ENCODE measurements at places on chromosomes 11 and 22.

GRCh38 chr11:126467046-126467370, 111.5 kb downstream of the ST3GAL4 start:
- DNase-seq = no peak

GRCh38 chr11:77126861-77127234, 1.2 kb upstream of the MYO7A start:
- no peak for DNase-seq

DNA sequence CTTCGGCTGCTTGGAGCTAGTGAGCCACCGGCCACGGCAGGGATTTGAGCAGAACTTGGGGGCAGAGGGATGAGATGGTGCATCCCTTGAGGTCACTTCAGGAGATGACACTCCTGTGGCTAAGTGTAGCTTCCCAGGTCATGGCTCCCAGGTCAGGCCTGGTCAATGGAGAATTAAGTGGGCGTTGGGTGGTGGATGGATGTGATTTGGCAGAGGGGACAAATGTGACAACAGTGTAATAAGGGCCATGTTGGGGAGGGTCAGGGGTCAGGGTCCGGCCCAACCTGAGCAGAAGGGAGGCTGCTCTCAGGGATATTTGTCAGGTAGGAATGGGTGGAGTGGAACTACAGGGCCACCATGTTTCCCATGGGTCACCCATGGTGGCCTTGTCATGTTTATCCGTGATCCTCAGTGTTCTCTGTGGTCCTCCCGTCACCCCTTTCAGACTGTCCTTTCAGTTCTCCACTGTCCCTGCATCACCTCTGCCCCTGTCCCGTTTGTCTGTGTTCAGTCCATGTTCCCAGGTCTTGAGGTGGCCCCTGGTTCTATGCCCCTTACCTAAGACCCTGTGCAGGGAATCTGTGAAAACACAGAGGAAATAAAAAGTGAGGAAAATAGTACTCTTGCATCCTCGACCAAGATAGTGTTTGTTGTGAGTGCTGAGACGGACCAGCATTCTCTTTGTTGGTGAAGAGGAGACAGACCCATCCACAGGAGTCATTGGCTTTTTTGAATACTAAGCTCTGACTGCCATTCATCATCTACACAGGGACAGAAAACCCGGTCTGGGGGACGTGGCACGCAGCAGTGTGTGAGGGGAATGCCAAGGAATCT, 6.1 kb downstream of the SLC25A1 start:
- no peak for DNase-seq

- DNase-seq = no peak
Measured at GRCh38 chr11:105211806-105212554, 72.4 kb upstream of the CARD18 start.

GRCh38 chr22:27836181-27836580, 34.6 kb upstream of the MN1 start:
- no peak for DNase-seq

DNA sequence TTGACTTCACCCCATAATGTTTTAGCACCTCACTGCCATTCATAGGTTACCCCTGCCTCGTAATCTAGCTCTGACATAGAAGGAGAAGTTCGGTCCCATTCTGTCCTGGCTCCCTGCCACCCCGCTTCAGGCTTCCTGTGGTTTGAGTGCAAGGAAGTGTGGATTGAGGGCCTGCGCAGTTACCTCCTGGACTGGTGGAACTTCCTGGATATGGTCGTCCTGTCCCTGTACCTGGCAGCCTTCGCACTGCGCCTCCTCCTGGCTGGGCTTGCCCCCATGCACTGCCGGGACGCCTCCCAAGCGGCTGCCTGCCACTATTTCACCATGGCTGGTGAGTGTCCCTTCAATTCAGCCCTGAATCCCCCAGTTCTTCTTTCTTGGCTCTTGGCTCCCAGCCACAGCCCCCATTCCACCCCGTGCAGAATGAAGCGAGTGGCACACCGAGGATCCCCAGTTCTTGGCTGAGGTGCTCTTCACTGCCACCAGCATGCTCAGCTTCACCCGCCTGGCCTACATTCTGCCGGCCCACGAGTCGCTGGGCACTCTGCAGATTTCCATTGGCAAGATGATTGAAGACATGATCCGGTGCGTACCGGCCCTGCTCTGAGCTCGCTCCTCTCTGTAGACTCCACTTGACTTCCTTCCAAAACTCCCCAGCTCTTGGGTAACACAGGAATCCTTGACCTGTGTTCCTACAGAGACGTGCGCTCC, 15.4 kb downstream of the ART5 start:
- peak; percentile 89 for DNase-seq

- no peak for DNase-seq
Measured at GRCh38 chr11:91869686-91870085, 354.9 kb upstream of the FAT3 start.

DNA sequence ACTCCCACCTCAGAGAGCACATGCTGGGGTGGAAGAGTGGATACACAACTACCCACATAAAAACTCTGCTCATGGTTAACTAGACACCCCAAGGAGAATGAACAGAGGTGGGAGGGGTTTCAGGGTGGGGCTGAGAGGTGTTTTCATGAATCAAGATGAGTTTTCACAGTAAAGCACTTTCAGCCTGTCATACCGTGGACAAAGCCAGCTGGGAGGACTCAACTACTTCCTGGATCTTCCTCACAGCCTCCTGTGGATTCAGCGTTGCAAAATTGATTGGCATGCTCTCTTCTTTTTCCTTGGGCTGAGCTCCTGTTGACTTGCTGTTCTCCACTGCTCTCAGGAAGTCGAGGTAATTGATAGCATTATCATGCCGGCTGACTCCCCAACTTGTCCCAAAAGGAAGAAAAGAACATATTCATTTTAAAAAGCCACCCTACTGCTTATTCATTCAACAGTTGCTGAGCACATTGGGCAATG, 168.5 kb downstream of the MPPED1 start:
- DNase-seq = no peak

GRCh38 chr11:120931057-120931779, 92.7 kb upstream of the TBCEL start:
- no peak for DNase-seq

GRCh38 chr22:19654338-19654987, 59.8 kb upstream of the SEPTIN5 start:
- DNase-seq = no peak

DNA sequence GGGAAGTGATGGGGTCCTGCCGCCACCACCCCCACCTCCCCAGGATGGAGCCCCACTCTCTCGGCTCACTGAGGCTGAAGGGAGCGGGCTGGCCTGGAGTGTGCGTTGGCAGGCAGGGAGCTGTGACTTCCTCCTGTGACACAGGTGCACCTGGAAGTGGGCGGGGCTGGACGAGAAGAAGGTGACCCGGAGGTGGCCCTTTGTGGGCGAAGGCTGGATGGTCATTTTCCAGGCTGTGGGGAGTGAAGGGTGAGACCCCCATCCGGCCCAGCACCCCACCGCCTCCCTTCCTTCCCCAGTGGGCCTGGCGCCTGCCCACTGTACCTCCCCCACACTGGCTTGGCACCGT, 15.3 kb downstream of the IL17REL start:
- DNase-seq = no peak

GRCh38 chr11:62959422-62959980, 25.3 kb downstream of the SLC22A6 start:
- no peak for DNase-seq

- DNase-seq = no peak
Measured at GRCh38 chr11:86625981-86626380, 46.4 kb downstream of the ME3 start.

- DNase-seq = no peak
Measured at GRCh38 chr11:37484298-37484697, 886.3 kb upstream of the RAG2 start.

GRCh38 chr11:23403210-23404185, 543.2 kb upstream of the CCDC179 start:
- no peak for DNase-seq

GRCh38 chr11:114025329-114025907, 34.1 kb upstream of the ZBTB16 start:
- DNase-seq = no peak

- no peak for DNase-seq
Measured at GRCh38 chr22:41915035-41915785, at the start of gene SHISA8. TSS of gene SHISA8 (minus strand) at chr22:41915074. CDS start at chr22:41914667, 407 bp downstream.

- DNase-seq = no peak
Measured at GRCh38 chr11:116837231-116838091, at the start of gene APOA1. TSS of gene APOA1 (minus strand) at chr11:116837622. CDS start at chr11:116837387, 235 bp downstream.

GRCh38 chr22:20787746-20788626, 14.1 kb downstream of the SERPIND1 start:
- DNase-seq = no peak

DNA sequence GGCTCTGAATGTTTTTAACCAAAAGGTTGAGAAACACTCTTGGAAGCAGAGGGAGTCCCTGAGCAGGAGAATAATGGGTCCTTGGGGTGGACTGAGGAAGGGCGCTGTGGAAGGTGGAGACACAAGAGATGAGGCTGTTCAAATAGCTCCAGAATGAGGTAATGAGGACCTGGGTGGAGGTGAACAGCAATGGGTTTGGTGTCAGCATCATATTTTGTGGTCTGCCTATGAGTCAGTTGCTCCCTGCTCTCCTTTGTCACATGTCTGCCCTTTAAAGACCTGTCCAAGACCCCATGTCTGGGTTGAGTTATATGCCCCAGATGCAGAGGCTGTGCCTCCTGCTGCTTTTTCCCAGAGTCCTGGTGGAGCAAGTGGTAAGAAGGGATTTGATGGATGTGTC, 113.6 kb downstream of the BARX2 start:
- DNase-seq = no peak

- DNase-seq = no peak
Measured at GRCh38 chr11:44637487-44637886, 72.0 kb downstream of the CD82 start.

DNA sequence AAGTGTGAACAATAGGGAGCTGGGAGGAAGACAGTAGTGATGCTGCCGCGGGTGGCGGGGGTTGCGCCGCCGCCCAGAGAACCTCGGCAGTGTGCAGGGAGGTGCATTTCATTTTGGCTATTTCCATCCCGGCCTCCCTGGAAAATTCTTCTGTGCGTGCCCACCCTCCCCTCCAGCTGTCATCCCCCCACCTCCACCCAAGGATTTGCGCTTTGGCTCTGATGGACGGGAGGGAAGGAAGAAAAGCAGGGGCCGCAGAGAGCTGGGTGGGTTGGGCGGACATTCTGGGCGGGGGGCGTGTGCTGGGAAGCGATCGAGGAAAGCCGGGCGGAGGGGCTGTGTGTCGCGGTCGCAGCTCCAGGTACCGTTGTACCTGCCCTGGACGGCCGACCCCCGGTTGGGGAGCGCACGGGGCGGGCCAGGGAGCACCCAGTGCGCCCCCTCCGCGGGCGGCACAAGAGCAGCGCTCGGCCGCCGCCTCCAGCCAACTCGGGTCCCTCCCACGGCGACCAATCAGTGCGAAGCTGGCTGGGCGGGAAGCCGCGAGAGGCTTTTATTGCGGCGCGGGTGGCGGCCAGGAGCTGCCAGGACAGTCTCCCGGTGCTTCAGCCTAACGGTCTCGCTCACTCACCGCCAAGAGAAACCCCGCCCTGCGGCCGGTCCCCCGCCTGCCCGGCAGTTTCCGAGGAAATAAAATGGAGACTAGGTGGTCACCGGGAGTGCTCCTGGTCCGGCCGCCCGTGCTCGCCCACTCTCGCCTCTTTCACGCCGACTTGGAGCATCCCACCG, 1.6 kb downstream of the NCAM1 start:
- DNase-seq = no peak

DNA sequence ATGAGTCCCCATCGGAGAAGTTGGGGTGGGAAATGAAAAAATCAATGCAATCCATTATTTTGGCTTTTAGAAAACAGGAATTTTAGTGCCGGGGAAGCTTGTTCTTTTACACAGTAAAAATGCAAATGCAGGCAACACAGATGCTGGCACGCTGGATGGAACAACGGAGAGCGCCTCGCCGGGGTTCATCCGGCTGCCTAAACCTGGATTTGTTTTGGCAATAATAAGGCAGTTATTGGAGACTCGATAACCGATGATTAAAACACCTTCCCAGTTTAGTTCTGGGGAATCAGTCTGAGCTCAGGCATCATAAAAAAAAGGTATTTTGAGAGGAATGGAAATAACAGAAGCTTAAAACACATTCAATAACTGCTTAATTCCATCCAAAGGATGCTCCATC, 2.9 kb downstream of the DSCAML1 start:
- DNase-seq = no peak

- no peak for DNase-seq
Measured at GRCh38 chr11:82398300-82398815, 335.3 kb downstream of the FAM181B start.

GRCh38 chr22:47547239-47547661, 784.8 kb downstream of the TBC1D22A start:
- DNase-seq = no peak

GRCh38 chr11:67022341-67022933, 497 bp upstream of the SYT12 start:
- peak; percentile 88 for DNase-seq

GRCh38 chr11:104764710-104765045, 133.6 kb downstream of the CASP12 start:
- DNase-seq = no peak

DNA sequence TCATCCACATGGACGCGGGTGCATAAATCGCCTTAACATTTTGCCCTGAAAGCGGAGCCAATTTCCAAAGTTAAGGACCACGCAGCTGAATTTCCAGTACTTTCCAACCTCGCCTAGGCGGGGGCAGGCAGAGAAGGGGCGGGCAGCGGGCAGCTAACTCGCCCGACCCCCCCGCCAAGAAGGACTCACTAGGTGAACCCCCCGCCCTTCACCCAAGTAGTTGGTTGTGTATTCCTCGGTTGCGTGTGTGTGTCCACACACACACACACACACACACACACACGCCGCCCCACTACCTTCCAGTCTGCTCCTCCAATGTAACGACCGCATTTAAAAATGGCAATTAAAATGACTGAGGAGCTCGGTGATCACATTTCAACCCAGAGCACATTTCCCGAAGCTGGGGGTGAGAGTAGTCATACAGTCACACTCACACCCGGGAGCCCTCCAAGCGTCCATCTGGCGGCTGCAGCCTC, 1.4 kb downstream of the TENM4 start:
- DNase-seq = no peak

DNA sequence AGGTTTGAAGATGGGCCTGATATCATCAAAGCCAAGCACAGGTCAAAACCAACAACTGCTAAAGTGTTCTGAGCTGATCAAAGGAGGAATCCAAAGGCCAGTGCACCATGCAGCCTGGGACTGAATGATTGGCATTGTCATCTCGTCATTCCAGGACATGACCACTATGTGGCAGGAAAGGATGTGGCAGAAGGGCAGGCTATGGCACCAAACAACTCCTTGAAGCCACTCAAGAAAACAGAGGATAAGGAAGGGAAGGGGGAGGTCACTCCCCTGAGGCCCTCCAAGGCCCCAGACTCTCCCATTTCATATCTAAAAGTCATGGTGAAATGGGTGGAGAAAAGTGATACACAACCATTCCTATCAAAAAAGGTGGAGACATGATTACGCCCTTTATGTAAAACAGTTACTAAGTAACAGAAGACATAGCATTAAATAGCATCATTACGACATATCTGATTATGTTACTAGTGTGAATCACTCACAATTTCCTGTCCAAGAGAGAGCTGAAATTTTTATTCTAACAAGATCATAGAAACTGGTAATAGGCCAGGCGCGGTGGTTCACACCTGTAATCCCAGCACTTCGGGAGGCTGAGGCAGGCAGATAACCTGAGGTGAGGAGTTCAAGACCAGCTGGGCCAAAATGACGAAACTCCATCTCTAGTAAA, 49.3 kb downstream of the AHNAK start:
- DNase-seq = no peak
